ENCODE measurements at places on chromosomes 3 and 15. TPM values are rescaled to one million over a fixed set of nuclear protein-coding genes. Genes with fewer than 3 reads are reported as not detected.
A peak's percentile ranks its signal among the peaks of the same experiment; 100 is the strongest.

Gene VGLL4
- 28.4 TPM for total RNA-seq

Gene GPR62
- total RNA-seq, result not detected

DNA sequence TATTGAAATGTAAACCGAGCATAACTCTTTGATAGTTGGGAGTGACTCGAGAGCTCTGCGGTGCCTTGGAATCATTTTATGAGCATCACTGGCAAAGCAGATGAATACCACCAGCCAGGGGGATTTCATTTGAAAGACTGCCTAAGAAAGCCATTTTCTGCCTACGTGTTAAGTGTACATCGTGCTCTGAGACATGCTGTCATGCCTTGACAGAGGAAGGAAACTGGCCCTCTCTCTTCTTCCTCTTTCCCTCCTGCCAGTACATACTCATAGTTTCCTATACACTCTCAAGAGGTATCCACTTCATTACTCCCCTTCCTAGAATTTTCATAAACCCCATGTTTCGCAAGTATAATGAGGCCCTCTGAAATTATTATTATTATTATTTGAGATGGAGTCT is 8.8 kb downstream of the BCL2A1 start:
- H3K4me1 ChIP-seq, result peaks cover 8% of the 10 kb centered on the region
- H3K4me3 ChIP-seq, result no peak overlapping the region
- H3K27ac ChIP-seq, result no peak overlapping the region
- no peak for DNase-seq
- peaks cover 7% of the 10 kb centered on the region for H3K36me3 ChIP-seq

DNA sequence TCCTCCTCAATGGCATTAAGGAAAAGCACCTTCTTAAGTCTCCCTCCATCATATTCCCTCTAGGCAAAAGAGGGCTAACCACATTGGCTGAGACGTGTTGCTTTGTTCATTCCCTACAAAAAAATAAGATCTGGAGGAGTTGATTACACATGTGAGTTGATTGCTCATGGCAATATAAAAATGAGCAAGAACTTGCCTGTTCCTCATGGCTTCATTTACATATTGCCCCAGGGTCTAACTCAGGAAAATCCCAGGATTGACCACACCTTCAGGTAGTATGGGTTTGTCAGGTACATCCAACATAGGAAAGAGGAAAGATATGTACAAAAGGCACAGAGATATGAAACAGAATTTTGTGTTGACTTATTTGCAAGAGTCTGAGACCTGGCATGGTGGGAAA is 35.5 kb downstream of the NFKBIZ start:
- no peak for DNase-seq
- H3K36me3 ChIP-seq, result no peaks in the 10 kb centered on the region
- no peak overlapping the region for H3K27ac ChIP-seq
- H3K27me3 ChIP-seq, result no peaks in the 10 kb centered on the region
- no peaks in the 10 kb centered on the region for H3K4me1 ChIP-seq

GRCh38 chr3:150342896-150343467 is 65.1 kb upstream of the TSC22D2 start:
- H3K27me3 ChIP-seq, result no peaks in the 10 kb centered on the region
- no peaks in the 10 kb centered on the region for H3K4me1 ChIP-seq
- no peak overlapping the region for H3K4me3 ChIP-seq
- H3K36me3 ChIP-seq, result no peaks in the 10 kb centered on the region
- H3K27ac ChIP-seq, result no peak overlapping the region

DNA sequence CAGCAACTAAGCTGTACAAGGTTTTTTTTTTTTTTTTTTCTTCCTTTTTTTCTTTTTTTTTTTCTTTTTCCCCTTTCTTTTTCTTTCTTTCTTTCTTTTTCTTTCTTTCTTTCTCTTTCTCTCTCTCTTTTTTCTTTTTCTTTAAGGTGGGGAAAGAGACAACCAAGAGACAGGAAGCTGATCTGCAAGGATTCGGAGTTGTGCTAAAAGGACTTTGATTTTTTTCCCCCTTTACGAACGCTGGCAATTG is 148 bp downstream of the RBMS3 start:
- H3K27me3 ChIP-seq, result peaks cover 6% of the 10 kb centered on the region
- H3K27ac ChIP-seq, result no peak overlapping the region
- peak overlapping the region; percentile 75 for H3K4me3 ChIP-seq

GRCh38 chr3:101722394-101723173 is 1.8 kb upstream of the CEP97 start:
- H3K4me3 ChIP-seq, result no peak overlapping the region
- H3K4me1 ChIP-seq, result peaks cover 25% of the 10 kb centered on the region
- no peaks in the 10 kb centered on the region for H3K27me3 ChIP-seq

- H3K4me3 ChIP-seq, result no peak overlapping the region
- no peaks in the 10 kb centered on the region for H3K36me3 ChIP-seq
- no peaks in the 10 kb centered on the region for H3K4me1 ChIP-seq
- no peaks in the 10 kb centered on the region for H3K27me3 ChIP-seq
- DNase-seq, result no peak
Measured at GRCh38 chr3:34078418-34078817, 280.0 kb downstream of the PDCD6IP start.

Measured in T-cell (primary cell).